ENCODE measurements at places on chromosomes 3 and 15. TPM values are rescaled to one million over a fixed set of nuclear protein-coding genes. Genes with fewer than 3 reads are reported as not detected.

Gene ALDH1A3
- total RNA-seq = 0.10 TPM

Gene GXYLT2
- 0.21 TPM for total RNA-seq

Gene BFSP2
- total RNA-seq = not detected

Gene IGSF11
- 0.10 TPM for total RNA-seq

Gene PPIB
- total RNA-seq = 219 TPM

Gene AGBL1
- total RNA-seq = under 0.01 TPM

Gene AMT
- total RNA-seq = 2.6 TPM

Gene DOCK3
- 1.0 TPM for total RNA-seq

Gene CFAP44
- total RNA-seq = 5.8 TPM
